Fibroblast of the aortic adventitia (primary cell): ENCODE measurements at places on chromosomes 2 and 18. TPM values are rescaled to one million over a fixed set of nuclear protein-coding genes. Genes with fewer than 3 reads are reported as not detected.

DNA sequence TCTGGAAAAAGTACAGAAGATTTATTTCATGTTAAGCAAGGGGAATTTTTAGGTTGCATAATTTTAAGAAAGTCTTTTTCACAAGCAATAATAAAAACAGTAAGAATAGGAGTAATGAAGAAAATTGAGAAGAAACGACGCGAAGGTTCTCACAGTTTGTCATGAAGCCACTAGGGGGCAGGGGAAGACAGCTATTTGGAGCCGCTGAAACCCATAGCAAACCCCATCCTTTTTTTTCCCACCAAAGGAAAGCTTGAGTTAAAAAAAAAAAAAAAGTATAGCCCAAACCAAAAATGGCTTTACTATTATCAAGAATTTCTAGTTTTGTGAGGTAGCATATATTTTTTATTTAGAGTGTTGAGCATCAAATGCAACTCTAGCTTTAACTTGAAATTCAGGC lies 300.9 kb downstream of the PHLPP1 start:
- DNase-seq = peak; percentile 79

- peak; percentile 89 for DNase-seq
Measured at GRCh38 chr18:76686737-76687231, 135.6 kb upstream of the ZNF236 start.

- DNase-seq = no peak
Measured at GRCh38 chr18:63534615-63535014, 7.6 kb upstream of the SERPINB12 start.

- no peak for DNase-seq
Measured at GRCh38 chr2:141493936-141494335, 636.9 kb downstream of the LRP1B start.

DNA sequence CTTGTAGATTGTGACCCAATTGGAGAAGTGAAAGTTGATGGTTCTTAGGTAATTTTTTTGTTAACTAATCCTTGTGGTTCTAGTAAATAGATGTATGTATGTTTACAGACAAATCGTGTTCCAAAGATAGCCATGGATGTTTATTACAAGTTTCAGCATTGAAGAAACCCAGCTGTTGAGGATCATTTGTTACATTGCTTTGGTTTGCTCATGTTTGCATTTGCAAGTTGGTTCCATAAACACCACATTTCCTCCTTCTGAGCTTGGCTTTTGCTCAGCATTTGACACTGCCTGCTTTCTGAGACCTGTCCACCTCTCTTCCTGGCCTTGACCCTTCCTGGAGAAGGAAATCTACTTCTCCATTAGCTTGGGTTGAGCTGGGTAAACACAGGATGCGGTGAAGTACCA lies 1.8 kb upstream of the CCDC68 start:
- no peak for DNase-seq

GRCh38 chr2:31347750-31348149 lies 66.8 kb downstream of the XDH start:
- peak; percentile 76 for DNase-seq

DNA sequence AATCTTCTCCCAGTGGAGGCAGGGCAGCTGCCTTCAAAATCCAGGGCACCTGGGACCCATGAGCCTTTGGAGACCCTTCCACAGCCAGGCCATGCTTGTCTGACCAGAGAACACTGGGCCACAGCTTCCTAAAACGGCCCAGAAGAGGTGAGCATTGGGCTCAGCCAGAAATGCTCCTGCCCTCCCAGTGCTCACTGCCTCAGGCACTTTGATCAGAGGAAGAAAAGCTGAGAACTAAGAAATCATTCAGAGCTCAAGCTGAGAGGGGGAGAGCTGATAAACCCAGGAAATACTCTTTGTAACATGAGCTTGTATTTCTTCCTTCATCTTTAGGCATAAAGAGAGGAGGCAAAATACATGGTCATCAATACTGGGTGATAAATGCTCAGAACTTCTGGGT lies 365.5 kb upstream of the KLHL29 start:
- no peak for DNase-seq

DNA sequence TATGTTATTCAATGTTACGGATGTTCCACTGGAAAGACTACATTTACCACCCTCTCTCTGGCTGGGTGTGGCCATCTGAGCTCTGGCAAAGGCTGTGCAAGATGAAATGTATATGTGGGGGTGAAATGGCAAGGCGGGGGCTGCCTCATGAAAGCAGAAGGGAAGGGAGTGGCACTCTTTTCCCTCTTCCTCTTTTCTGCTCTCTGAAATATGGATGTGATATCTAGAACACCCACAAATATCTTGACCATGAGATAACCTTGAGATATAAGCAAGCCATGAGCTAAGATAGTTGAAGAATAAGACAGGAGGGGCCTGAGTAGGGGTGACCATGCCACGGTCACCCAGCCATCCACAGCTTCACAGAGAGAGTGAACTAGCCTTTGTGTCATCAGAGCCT lies 367.8 kb upstream of the ID2 start:
- DNase-seq = no peak

DNA sequence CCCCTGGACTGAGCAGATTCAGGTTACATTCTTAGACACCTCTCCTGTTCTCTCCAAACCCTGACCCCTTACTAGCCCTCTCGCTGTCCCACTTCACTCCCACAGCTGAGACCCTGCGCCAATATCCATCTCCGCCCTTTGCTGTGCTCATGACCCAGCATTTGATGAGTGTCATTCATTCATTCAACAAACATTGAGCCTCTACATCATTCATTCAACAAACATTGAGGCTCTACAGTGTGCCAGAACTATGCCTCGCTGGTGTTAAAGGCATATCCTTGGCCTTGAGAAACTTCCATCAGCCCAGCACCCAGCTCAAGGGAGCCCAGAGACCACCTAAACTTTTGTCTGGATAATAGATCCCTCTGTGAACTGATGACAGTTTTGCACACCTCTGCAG lies 41.9 kb upstream of the MRPL33 start:
- no peak for DNase-seq

DNA sequence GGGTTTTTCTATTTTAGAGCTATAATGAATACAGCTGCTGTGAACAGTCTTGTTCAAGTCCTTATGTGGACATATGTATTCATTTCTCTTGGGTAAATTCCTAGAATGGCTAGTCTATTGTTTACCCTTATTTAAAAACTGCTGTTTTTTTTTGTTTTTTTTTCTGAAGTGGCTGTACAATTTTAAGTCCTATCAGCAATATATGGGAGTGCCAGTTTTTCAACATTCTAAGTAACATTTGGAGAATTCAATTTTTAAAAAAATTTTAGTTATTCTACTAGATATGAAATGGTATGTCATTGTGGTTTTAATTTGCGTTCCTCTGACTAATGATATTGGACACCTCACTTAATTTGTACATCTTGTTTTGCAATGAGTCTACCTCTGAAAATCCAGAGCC lies 349.7 kb downstream of the SATB2 start:
- no peak for DNase-seq

DNA sequence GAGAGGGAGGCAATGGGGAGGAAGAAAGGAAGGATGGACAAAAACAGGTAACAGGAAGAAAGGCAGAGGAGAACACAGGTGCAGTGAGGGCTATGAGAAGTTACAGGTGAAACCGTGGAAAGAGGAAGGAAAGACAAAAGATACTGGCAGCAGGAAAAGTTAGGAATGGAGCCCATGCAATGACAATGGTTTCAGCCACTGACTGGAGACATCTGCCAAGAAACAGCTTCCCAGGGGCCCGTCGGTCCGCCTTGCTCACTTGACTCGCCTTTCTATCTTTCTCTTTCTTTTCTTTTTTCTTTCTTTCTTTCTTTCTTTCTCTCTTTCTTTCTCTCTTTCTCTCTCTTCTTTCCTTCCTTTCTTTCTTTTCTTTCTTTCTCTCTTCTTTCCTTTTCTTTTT lies 37.5 kb downstream of the ST8SIA5 start:
- peak; percentile 4 for DNase-seq

DNA sequence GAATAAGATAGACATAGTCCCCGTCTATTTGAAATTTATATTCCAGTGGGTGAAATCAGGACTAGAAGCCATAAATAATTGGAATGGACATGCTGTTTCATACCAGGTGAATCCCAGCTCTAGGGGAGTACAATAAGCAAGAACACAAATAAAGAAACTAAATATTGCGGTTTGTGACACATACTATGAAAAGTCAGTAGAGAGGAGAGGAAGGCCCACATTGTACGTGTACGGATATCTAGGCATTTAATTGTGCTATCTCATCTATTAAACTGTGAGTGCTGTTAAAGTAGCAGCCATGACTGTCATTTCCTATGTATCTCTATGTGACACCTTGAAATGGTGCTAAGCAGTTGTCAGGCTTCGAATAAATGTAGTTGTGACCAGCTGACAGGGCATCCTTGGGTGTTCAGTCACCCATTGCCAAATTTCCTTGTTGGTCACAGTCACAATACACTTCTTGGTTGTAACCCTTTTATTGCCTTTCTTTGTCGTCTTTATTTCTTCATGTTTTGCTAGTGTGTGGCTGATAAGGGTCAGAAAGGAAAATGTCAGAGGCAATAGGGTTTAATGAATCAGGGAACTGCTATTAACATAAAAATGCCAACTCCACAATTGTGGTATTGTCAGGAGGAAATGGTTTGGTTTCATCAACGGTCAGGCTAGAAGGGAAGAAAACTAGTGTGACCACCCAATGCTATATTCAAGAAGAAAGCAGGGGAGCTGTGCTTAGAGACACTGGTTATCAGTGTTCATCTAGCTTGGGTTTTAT lies 31.5 kb downstream of the CPO start:
- no peak for DNase-seq

GRCh38 chr2:237577956-237578870 lies 11.8 kb downstream of the PRLH start:
- DNase-seq = no peak

- DNase-seq = peak; percentile 26
Measured at GRCh38 chr18:80109676-80110078, 615 bp downstream of the ADNP2 start.

DNA sequence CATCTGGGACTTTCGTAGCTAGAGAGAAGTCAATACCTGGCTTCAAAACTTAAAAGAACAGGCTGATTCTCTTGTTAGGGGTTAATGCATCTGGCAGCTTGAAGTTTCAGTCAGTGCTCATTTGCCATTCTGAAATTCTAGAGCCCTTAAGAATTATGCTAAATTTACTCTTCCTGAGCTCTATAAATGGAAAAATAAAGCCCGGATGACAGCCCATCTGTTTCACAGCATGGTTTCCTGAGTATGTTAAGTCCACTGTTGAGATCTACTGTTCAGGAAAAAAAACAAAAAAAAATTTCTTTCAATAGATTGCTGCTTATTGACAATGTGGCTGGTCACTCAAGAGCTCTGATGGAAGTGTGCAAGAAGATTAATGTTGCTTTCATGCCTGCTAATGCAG lies 101.3 kb upstream of the RPE start:
- DNase-seq = no peak

The LAMA3 gene
- total RNA-seq = 5.1 and 15.7 TPM in 2 replicates
